ENCODE measurements at places on chromosomes 7 and 10.

GRCh38 chr10:61621605-61622051, 41.1 kb upstream of the CABCOCO1 start:
- DNase-seq, result no peak

GRCh38 chr7:81705206-81705605, 64.6 kb downstream of the HGF start:
- DNase-seq, result no peak

DNA sequence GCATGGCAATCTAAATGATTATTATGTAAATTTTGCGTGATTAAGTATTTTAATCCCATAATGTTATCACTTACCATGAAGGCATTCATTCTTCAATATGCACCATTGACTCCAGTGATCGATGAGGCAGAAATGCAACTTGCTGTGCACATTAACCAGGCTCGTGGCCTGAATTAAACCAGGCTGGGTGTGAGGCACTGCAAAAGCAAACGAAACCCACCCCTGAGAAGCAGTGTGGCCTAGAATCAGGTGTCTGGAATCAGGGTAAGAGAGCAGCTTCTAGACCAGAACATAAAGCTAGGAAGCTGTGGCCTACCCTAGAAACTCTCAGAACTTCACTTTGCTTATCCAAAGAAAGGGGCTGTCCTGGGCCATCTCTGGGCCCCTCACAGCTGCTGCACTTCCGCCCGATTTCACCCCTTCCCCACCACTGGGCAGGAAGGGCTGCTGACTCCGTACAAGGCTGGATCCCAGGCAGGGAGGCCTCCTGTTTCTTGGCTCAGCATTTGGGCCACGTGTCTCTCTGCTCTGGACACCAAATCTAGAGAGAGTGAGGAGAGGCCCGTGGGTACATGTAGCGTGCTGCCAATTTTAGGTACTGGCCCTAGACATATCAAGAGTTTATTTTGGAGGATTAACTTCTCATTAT, 4.4 kb downstream of the PTPRE start:
- no peak for DNase-seq

DNA sequence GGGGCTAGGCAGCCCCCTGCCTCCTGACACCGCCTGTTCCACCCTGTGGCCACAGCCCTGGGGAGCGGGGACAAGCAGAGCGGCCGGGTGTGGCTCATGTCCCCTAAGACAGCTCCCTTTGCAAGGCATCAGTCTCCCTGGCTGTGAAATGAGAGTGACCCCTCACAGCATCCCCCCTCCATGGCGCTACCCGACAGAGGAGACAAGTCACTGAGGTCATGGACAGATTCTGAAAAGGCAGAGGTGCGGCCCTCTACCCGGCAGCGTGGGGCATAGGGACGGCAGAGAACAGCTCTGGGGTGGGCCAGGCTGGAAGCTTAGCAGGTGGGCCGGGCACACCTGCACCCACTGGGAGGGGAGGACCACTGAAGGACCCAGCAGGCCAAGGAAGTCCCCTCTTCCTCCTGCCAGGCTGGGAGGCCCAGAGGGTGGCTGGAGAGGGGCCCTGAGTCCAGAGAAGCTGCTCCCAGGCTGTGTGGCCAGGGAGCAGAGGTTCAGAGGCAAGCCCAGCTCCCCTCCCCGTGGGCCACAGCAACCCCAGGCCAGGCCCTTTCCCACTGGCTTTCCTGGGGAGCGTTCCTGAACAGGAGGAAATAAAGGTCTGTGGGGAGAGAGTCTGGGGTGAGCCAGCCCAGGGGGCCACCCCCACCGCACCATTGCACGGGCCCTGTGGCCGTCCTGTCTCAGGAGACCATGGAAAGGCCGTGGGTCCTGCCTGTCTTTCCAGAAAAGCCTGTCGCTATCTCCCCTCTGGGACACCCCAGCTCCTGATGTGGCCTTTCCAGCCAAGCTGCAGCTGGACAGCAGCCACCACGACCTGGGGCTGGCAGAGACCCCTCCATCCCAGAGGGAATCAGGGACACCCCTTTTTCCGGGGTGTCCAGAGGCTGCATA, 1.7 kb downstream of the ADAP1 start:
- DNase-seq, result no peak

DNA sequence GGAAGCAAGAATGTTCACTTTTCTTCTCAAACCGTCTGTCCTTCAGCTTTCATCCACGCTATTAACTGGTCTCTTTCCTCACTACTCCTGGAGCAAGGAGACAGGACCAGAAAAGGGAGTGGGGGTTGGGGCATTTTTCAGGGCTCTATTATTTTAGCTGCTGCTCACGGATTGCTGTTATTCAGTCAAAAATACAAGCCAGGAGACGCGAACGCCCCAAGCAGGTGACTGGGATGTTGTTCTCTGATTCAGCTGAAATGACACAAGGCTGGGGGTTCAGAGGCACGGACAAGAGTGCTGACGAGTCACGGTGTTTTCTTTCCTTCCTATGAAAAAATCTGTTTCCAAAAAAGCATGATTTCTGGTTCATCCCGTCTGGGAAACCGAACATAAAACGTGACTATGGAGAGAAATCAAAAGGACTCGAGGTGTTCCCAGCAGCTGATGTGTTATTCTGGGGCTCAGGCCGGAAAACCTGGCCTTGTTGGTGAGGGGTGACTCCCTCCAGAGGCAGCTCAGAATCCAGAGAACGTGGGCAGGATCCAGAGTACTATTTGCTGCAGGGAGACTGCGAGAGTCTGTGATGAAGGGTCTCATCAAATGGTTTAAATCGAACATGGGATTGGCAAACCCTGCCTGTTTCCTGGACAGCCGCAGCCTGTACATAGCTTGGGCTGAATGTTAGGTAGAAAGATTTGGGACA, 3.5 kb upstream of the INHBA start:
- no peak for DNase-seq

All from common myeloid progenitor, CD34-positive (primary cell).